ENCODE measurements at places on chromosomes 2 and 18. TPM values are rescaled to one million over a fixed set of nuclear protein-coding genes. Genes with fewer than 3 reads are reported as not detected.

GRCh38 chr2:106561356-106561755 is 74.2 kb downstream of the CD8B2 start:
- DNase-seq = no peak

The RTP5 gene
- total RNA-seq = 0.11 TPM

The ACOXL gene
- total RNA-seq = not detected

The C2orf15 gene
- 0.86 TPM for total RNA-seq

- no peak for DNase-seq
Measured at GRCh38 chr2:197838579-197838978, 34.2 kb downstream of the PLCL1 start.

- no peak for DNase-seq
Measured at GRCh38 chr2:191947235-191947634, 100.3 kb upstream of the CAVIN2 start.

The INPP4A gene
- 46.9 TPM for total RNA-seq

- DNase-seq = no peak
Measured at GRCh38 chr2:186135686-186136085, 350.4 kb upstream of the ZC3H15 start.

GRCh38 chr18:70135604-70136003 is 69.9 kb downstream of the RTTN start:
- DNase-seq = no peak

- no peak for DNase-seq
Measured at GRCh38 chr2:53960476-53960875, 10.3 kb downstream of the PSME4 start.

The GAL3ST2 gene
- not detected for total RNA-seq

The LHCGR gene
- not detected for total RNA-seq

GRCh38 chr2:145325485-145325884 is 805.6 kb upstream of the ZEB2 start:
- no peak for DNase-seq

DNA sequence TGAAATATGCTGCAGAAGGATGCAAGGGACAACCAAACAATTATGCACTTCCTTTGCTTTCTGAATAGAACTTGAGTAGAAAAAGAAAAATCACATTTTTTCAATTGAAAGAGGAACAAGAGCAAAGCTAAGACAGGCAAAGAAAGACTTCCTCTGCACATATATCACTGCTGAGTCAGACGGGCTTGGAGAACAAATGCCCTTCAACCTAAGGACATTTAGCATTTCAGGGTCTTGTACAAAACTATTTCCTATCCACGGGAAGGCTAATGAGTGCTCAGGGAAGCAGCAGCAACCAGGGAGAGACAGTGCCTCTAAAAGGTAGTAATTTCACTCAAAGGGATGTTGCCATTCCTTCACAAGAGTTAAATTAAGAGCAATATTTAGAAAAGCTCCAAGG is 570.0 kb upstream of the GCFC2 start:
- no peak for DNase-seq

DNA sequence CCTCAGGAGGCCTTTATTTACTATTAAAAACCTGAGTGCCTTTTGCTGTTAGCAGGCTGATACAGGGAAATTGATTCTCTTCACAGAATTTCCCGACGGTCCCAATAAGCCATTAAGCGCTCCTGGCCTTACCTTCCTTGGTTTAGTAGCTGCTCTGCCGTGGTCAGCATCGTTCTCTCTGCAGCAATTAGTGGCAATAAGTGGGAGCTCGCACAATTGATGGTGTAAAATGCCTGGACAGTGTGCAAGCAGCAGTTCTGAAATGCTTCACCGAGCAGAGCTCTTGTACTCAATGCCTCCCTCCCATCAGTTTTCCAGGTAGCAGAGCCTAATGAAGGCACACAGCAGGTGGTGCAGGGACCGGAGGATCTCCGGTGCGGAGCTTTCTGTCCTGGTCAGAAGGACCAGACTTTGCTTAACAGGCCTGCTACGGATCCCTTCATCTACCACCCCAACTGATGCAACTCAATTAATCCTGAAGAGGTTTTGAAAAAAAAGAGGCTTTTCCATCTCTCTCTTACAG is 1.1 kb upstream of the LINC00305 start:
- no peak for DNase-seq

The DNER gene
- not detected for total RNA-seq

GRCh38 chr2:197368412-197368811 is 57.8 kb upstream of the ANKRD44 start:
- DNase-seq = no peak

DNA sequence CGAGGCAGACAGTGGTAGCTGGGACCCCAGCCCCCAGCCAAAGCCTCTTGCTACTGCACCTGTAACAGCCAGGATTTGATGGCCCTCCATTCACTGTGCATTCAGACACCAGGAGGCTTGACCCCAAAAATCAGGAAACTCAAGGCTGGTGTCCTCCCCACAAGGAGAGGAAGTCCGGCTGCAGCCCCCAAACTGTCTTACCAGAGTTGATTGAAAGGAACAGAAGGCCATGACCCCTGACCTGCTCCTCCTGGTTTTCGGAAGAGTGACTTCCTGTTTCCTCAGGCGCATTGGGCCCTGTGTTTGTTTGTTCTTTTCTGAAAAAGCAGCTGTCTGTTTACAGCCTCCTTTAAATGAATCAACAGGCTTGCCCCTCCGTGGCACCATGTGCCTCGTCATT is 111.6 kb downstream of the RNF144A start:
- no peak for DNase-seq

The REG3G gene
- not detected for total RNA-seq

DNA sequence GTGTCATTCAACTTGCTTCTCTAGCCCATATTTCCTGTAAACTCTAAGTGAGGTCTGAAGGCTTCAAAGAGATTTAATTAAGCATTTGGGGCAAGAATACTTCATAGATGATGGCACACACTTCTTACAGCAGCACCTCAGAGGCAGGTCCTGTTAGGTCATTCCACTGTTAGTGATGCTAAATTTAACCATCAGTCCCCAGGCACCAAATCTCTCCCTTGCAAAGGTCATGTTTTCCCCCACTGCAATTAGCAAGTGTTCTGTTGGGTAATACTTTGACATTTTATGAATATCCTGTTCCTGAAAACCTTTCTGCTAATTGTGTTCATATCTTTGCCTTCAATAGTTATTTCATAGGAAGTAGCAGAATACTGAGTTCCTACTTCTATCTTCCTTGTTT is 117.0 kb downstream of the STK39 start:
- DNase-seq = no peak

- DNase-seq = no peak
Measured at GRCh38 chr2:148006249-148007007, 14.1 kb downstream of the ORC4 start.

DNA sequence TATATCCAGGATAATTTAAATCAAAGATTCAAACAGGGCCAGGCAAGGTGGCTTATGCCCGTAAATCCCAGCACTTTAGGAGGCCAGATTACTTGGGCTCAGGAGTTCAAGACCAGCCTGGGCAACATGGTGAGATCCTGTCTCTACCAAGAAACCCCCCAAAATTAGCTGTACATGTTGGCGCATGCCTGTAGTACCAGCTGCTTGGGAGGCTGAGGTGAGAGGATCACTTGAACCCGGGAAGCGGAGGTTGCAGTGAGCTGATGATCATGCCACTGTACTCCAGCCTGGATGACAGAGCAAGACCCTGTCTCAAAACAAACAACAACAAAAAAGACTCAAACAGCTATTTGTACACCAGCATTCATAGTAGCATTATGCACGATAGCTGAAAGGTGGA is 9.2 kb downstream of the RAB10 start:
- no peak for DNase-seq

DNA sequence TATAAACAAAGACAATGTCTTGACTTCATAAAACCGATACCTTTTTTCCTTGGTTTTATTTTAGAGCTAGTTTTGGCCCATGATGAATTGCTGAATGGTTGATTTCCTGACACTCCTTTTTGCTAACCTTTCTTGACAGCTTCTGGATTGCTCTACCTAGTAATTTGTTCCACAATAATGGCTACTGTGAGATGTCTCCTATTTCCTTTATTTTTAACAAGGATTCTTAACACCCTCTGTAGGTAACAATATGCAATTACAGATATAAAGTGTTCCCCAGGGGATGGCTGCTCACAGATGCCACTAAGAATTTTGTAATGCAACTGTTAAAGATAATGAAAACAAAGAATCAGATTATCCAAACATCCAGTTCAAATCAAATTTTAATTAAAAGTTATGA is 100.8 kb upstream of the ATP5MC3 start:
- DNase-seq = no peak

DNA sequence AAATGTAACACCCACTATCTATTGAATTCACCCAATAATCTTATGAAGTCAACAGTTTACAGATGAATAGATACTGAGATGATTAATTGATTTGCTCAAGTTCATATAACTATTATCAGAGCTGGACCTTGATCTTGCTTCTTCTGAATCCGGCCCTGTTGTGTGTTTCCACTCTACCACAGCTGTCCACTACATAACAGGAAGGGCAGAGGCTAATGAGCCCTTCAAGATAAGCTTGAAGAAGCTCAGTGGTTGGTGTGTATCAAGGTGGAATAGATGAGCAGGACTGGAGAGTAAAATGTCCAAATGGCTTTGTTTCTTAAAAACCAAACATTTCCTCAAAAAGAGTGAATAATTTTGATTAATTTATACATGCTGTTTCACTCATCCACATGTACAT is 56.4 kb upstream of the ITGB6 start:
- no peak for DNase-seq

The BARD1 gene
- total RNA-seq = 20.0 TPM

GRCh38 chr2:182650704-182651103 is 65.4 kb upstream of the DNAJC10 start:
- no peak for DNase-seq

DNA sequence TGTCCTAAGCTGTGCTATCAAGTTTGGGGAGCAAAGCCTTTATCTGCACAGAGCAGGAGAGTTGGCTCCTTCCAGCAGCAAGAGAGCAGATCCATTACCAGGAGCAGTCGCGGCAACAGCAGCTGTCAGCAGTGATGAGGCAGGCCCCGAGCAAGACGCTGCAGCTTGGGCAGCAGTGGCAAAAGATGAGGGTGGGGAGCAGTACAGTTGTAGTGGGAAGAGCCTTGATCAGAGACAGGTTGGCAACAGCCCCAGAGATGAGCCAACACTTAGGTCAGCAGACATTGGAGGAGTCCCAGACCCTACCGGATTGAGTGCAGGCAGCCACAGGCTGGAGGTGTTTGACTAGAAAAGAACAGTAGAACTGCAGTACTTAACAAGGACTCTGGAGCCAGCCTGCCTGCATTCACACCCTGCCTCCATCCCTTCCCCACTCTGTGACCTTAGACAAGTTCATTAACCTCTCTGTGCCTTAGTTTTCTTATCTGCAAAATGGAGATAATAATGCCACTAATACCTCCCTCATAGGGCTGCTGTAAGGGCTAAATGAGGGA is 117.1 kb upstream of the SERTAD2 start:
- DNase-seq = no peak

DNA sequence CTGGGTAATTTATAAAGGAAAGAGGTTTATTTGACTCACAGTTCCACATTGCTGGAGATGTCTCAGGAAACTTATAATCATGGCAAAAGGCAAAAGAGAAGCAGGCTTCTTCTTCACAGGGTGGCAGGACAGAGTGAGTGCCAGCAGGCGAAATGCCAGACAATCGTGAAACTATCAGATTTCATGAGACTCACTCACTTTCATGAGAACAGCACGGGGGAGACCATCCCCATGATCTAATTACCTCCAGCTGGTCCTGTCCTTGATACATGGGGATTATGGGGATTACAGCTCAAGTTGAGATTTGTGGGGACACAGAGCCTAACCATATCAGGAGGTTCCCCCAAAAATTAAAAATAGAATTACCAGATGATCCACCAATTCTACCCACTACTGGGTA is 675.5 kb upstream of the SLC8A1 start:
- no peak for DNase-seq

- no peak for DNase-seq
Measured at GRCh38 chr2:32484937-32485336, 128.1 kb downstream of the BIRC6 start.

The UGT1A10 gene
- total RNA-seq = not detected

GRCh38 chr2:128543646-128544045 is 225.0 kb upstream of the HS6ST1 start:
- no peak for DNase-seq

- DNase-seq = no peak
Measured at GRCh38 chr2:235394278-235394828, 99.5 kb upstream of the AGAP1 start.

DNA sequence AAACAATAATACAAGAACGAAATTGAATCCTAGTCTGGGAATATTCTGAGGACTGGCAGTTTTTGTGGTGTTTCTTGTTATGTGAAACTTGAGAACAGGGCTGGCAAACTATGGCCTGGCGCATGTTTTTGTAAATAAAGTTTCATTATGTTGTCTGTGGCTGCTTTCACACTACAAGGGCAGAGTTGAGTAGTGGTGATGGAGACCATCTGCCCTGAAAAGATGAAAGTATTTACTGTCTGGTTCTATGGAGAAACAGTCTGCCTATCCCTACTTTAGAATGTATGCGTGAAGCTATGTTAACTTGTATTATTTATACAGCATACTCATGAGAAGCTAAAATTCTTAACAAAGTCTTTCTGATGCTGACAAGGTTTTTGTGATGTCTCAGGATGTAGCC is 351.9 kb downstream of the LRRTM1 start:
- no peak for DNase-seq

- no peak for DNase-seq
Measured at GRCh38 chr2:206481056-206481455, 37.7 kb downstream of the ADAM23 start.

- DNase-seq = no peak
Measured at GRCh38 chr2:201618744-201619662, 24.3 kb downstream of the TMEM237 start.

- no peak for DNase-seq
Measured at GRCh38 chr2:41207578-41207977, 755.7 kb upstream of the SLC8A1 start.

GRCh38 chr2:187853381-187853791 is 299.2 kb upstream of the TFPI start:
- DNase-seq = no peak

The IL1RL2 gene
- total RNA-seq = 0.13 TPM

DNA sequence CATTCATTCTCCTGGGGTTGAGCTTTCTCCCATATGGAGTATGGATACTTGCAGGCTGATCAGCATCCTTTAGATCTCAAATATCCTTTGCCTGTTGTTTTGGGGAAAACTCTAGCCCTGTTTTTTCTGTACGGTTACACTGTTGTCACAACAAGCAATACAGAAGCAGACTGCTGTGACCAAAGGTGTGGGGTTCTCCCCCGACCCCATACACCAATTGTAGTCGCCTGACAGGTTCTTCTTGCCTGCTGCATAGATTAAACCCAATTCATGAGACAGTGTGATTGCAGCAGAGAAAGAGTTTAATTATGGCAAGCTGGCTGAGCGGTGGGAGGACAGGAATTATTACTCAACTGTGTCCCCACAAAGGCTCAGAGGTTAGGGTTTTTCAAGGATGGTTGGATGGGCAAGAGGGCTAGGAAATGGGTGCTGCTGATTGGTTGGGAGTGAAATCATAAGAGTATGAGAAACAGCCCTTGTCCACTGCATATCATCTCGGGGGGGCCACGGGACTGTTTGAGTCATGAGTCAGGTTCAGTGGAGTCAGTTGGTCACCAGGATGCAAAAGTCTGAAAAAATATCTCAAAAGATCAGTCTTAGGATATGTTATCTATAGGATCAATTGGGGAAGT is 40.6 kb downstream of the ITGB1BP1 start:
- DNase-seq = no peak
